ENCODE measurements at places on chromosomes 16 and 17.
A peak's percentile ranks its signal among the peaks of the same experiment; 100 is the strongest.

DNA sequence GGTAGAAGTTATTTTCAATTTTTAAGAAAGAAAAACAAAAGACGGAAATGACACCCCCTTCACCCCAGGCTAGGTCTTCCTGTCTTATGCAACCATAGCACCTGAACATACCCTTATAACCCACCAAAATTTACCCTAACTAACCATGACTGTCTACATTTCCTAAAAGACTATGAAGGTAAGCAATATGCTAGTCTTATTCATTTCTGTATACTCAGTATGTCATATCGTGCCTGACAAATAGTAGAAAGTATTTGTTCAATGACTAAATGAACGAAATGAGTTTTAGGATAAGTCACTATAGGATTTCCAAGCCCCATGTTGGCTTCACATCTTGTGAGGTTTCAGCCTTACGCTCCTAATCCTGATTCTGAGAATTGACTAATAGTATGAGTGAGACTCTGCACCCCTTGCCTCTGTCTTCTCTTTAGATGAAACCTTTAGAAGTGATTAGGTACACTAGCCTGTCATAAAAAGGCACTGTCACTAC, 6.5 kb downstream of the ADAT1 start:
- no peak for DNase-seq

DNA sequence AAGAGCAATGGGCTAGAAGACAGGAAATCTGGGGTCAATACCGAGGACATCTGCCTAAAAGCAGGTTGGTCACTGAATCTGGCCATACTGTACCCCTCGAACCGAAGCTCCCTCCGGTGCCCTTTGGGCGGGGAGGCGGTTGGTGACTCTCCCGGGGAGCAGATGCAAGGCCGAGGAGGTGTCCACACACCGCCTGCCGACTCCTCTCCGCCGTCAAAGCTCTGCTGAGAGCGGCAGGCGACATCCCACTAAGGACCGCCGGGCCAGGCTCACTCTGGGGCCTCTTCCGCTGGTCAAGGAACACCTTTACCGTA, 458 bp downstream of the ZNF200 start:
- DNase-seq, result no peak

GRCh38 chr17:50093807-50094206, 1.3 kb upstream of the PDK2 start:
- DNase-seq, result no peak

DNA sequence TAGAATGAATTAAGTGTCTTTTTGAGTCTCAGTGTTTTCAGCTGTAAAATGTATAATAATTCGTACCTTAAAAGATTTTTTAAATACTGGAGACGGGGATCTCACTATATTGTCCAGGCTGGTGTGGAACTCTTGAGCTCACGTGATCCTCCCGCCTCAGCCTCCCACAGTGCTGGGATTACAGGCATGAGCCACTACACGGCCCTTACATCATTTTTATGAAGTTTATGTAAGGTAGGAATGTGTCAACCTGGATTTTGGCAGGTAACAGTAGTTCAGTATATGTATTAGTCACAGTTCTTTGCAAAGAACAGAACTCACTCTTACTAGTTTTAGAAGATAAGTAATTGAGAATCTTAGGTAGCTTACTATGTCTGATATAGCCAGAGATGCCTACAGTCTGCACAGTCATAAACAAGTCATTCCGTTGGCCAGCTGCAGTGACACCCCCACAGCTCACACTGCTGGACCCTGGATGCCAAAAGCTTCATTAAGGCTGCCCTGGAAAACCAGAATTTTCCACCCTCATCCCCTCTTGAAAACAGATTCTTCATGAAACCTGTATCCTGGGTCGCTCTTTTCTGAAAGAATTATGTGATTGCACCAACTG, 583 bp upstream of the COX6A2 start:
- DNase-seq, result no peak

GRCh38 chr16:80019395-80019794, 418.9 kb upstream of the MAF start:
- DNase-seq, result no peak

- DNase-seq, result no peak
Observed at GRCh38 chr17:28398280-28398981, 7.6 kb downstream of the SLC46A1 start.

- no peak for DNase-seq
Observed at GRCh38 chr16:8971416-8971815, 7.7 kb upstream of the USP7 start.

GRCh38 chr17:50659179-50659578, 24.5 kb downstream of the ABCC3 start:
- no peak for DNase-seq

GRCh38 chr16:23584186-23585076, 11.7 kb downstream of the NDUFAB1 start:
- DNase-seq, result no peak

DNA sequence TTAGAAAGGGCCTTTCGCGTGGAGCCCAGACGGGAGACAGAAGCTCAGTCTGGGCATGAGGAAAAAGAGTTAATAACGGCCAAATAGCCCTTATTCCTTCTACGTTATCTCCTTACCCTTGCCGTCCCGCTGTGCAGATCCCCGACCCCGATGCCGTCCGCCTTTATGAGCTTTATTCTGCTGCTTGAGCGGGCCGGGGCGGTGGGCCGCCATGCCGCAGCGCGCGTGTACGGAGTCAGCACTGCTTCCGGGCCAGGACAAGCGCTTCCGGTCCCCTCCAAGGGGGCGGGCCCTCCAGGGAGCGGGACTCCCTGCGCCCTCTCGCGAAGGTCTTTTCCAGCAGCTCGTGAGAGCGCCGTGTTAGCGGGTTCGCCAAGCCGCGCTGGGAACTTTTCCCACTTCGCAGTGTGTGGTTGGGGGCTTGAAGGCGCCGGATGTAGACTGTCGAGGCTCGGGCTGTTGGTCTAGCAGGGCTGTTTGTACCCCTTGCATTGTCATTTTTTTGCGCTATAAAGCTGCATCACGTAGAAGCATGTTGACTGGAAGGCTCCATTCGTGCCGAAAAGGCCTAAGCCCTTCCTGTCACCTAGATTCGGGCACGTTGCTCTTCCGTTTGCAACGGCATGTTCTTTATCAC, at the start of gene TSR1:
Gene TSR1 (minus strand): TSS at position 243 of the 637 bp plus-strand sequence. CDS start 30 bp downstream, at position 213.
- peak; percentile 87 for DNase-seq

Measured in T47D (cell line).